ENCODE measurements at places on chromosomes 4 and X.

GRCh38 chr4:74431113-74431826 lies 13.7 kb upstream of the AREG start:
- DNase-seq: no peak

GRCh38 chr4:159950707-159951106 lies 847.8 kb downstream of the RAPGEF2 start:
- DNase-seq: no peak

GRCh38 chrX:42375086-42375485 lies 402.9 kb downstream of the PPP1R2C start:
- no peak for DNase-seq

DNA sequence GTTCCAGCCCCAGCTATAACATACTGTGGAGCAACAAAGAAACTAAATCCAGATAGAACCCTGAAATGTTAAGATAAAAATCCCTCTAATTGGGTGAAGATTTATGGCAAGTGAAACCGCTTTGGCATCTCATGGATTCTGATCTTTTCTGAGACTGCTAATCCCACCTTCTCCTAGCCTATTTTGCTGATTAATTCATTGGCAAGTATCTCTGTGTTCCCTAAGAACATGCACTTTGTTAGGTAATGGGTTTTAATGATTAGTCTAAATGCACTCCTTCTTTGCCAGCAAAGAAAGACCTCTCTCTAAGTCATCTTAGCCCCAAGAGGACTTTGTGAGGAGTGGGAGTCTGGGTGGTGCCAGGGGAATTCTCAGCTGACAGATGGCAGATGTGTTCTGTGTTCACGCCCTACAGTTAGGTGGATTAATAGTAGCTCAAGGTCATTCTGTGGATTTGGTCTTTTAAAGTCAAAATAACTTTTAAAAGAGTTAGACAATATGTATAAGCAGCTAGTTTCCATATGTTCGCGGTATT lies 171.3 kb downstream of the UNC5C start:
- DNase-seq: no peak

DNA sequence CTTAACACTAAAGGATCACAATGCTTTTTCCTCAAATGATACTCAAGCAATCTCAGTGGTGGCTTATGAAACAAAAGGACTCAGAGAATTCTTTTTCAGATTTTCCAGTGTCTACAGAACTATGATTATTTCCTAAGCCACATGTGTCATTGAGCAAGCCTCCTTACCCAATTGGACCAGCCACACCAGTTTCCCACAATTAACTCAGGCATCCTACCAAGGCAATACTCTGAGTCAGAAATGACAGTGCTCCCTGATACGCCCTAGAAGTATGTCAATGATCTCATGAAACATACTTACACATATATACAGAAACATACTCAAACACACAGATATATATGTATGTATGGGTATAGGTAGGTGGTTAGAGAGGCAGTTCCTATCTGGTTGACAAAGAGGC lies 4.8 kb downstream of the ADAMTS3 start:
- DNase-seq: no peak

- no peak for DNase-seq
Observed at GRCh38 chr4:100588076-100588475, 70.3 kb upstream of the EMCN start.

- no peak for DNase-seq
Observed at GRCh38 chr4:74123065-74123728, 24.2 kb upstream of the CXCL2 start.

- no peak for DNase-seq
Observed at GRCh38 chrX:15448010-15448639, 45.0 kb downstream of the PIR start.

DNA sequence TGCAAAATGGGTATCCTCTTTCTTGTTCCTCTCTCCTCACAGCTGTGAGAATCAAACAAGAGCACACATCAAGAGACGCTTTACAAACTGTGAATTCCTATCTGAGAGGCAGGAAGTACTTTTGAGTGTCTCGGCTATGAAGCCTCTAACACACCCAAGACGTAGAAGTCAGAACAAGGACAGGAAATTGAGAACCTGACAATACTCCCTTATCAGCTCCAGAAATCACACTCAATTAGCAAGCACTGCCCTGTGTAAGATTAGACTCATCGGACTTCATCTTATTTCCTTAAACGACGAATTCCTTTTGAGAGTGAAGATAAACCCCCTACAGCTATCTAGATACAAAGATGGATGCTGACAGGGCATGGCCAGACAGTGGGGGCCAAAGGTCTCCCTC lies 50.7 kb upstream of the CRMP1 start:
- DNase-seq: no peak

- DNase-seq: no peak
Observed at GRCh38 chr4:140222171-140222570, 68.2 kb upstream of the MAML3 start.

DNA sequence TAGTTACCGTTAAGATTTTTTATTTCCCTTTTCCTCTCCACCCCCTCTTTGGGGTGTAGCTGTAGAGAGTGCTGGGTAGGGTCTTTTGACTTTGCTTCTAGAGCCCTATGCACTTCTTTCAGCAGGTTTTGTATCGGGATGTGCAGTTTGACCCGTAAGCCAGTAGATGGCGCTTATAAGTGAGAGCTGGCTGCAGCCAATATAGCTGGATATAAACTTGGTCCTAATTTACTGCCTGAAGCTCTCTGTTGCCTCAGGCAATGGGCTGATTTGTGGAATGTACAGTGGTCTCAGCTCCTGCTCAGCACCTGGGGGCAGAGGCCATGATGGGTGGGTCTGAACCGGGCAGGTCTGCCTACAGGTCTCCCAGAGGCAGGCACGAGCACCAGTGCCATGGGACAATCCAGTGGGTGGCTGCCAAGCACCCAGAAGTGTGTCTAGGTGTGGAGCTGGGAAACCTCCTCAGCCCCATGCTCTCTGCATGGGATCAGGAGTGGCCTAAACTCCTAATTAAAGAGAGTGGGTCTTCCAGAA lies 146.5 kb downstream of the SPANXN1 start:
- DNase-seq: no peak

DNA sequence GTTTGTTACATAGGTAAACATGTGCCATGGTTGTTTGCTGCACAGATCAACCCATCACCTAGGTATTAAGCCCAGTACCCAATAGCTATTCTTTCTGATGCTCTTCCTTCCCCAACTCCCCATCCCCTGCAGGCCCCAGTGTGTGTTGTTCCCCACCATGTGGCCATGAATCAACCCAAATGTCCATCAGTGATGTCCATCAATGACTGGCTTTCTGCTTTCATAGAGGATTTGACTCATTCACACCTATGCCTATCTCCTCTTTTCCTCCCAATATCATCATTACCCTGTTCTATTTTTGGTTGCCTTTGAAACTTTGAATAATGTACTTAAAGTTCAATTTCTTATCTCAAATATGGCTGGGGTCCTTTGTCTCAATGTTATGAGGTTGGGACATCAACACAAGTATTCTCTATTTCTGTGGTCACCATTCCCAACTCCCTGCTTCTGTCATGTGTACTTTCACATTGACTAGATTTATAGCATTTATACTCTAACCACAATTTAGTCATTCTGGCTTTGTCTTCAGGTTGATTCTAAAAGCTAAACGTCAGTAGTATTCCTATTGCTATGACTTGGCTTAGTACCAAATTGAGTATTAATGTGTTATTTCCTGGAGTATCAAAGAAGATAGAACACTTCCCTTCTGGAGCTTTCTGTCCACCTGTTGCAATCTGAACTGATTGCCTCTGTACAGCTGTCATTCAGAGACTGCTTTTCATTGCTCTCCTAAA lies 107.2 kb downstream of the TAB3 start:
- DNase-seq: no peak

- DNase-seq: no peak
Observed at GRCh38 chr4:17335371-17335770, 176.5 kb downstream of the QDPR start.

GRCh38 chr4:159864337-159864736 lies 761.5 kb downstream of the RAPGEF2 start:
- DNase-seq: no peak

GRCh38 chr4:10056334-10057022 lies 35.2 kb upstream of the SLC2A9 start:
- DNase-seq: no peak
